ENCODE measurements at places on chromosomes 1 and 21.

- no peak for DNase-seq
These were observed 10.9 kb downstream of the KRTAP22-2 start for GRCh38 chr21:30579346-30579745.

GRCh38 chr1:14794136-14794768, 195.8 kb downstream of the KAZN start:
- DNase-seq, result no peak

GRCh38 chr1:246214708-246215509, 292.2 kb downstream of the SMYD3 start:
- no peak for DNase-seq

DNA sequence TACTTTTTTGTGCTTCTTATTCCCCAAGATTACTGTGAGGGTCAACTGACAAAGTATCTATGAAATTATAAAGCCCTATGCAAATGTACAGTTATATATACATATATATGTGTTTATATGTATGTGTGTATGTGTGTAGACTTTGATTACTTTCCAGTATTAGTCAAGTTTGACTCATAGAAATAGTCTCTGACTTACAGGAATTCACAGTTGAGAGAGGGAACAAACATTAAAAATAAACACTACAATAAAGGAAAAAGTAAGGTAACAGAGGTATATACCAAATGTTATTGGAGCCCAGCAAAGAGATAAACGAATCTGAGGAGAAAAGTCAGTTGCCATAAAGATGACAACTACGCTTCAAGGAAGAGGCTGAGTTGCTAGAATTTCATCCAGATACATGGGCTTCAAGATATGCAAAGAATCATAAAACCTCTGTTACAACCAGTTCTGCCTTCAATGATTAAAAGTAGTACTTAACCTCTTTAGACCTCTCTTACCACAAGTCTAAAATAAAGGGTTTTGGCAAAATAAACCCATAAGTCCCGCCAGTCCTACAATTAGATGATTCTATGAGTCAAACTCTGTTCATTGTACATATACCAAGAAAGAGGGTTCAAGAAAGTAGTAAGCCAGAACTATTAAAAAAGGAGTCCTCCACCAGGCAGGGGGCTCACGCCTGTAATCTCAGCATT, 7.2 kb downstream of the IFT25 start:
- DNase-seq, result no peak

GRCh38 chr1:62988867-62989266, 204.9 kb downstream of the ATG4C start:
- DNase-seq, result no peak

Measured in stimulated activated CD8-positive, alpha-beta memory T cell treated with anti-CD3 and anti-CD28 coated beads, Interleukin-2, amount 100 ng/mL, for 1 hour (primary cell).